ENCODE measurements at places on chromosomes 2 and 18. TPM values are rescaled to one million over a fixed set of nuclear protein-coding genes. Genes with fewer than 3 reads are reported as not detected.

- DNase-seq, result no peak
These were observed 45.9 kb upstream of the ROCK2 start for GRCh38 chr2:11390399-11390658.

- no peak for DNase-seq
These were observed 33.1 kb upstream of the PDIA6 start for GRCh38 chr2:10845640-10846039.

- no peak for DNase-seq
These were observed 514 bp downstream of the PAX8 start for GRCh38 chr2:113278073-113278741.

DNA sequence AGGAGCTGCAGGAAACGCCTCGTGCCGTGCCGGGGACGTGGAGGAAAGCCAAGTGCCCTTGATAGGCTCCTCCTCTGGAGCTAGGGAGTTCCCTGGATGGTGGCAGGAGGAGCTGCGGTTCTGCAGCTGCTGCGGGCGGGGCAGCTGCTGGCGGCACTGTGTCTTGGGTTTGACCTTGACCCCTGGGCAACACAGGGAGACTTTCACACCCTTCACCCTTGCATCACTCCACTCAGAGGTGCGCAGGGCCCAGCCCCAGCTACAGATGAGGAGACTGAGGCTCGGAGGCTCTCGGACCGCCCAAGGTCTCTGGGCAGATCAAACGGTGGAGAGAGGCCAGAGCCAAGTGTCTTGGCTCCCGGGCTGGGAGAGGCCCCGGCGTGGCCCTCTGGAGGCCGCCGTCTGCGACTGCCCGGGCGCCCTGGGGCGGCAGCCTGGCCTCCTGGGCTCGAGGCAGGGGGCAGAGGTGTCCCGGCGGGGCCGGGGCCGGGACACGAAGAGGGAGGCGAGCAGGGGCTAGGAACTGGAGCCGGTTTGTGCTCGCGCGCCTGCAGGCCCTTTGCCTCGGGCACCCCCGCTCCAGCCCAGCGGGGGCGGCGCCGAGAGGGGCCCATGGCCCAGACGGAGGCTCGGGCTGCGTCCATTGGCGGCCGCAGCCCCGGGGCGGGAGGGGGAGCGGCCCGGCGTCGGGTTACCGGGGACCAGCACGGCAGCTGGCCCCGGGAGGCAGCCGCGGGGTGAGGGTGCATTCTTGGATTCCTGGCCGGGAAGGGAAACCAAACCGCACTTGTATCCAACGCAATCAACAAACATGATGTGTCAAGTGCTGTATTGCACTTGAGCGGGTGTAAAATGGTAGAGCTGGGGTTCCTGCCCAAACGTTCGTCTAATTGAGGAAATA is 129.6 kb upstream of the SLC1A4 start:
- no peak for DNase-seq

GRCh38 chr18:3885209-3885792 is 435.3 kb downstream of the TGIF1 start:
- no peak for DNase-seq

DNA sequence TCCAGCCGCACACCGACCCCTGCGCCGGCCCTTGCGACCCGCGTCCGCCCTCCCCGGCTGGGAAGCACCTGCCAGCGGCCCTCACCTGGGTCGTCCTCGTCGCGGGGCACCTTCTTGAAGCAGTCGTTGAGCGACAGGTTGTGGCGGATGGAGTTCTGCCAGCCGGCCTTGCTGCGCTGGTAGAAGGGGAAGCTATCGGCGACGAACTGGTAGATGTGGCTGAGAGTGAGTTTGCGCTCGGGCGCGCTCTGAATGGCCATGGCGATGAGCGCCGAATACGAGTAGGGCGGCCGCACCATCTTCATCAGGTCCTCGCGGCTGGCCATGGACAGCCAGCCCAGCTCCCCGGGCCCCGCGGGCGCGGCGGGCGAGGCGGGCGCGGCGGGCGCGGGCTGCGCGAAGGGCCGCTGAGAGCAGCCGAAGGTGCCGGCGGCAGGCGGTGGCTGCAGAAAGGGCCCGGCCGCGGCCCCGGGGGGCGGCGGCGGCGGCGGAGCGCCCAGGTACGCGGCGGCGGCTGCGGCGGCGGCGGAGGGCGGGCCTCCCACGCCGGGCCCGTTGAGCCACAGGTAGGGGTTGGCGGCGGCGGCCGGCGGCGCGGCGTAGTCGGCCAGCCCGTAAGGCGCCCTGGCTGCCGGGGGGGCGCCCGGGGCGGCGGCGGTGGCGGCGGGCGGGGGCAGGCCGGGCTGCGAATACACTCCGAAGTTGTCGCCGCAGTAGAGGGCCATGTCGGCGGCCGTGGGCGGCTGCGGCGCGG is 505 bp downstream of the FOXI3 start:
- DNase-seq, result no peak

- DNase-seq, result no peak
These were observed 57.2 kb downstream of the RAD51AP2 start for GRCh38 chr2:17461087-17461475.

GRCh38 chr2:152037743-152038435 is 61.0 kb downstream of the CACNB4 start:
- DNase-seq, result no peak

GRCh38 chr2:30701782-30702181 is 105.5 kb downstream of the CAPN13 start:
- DNase-seq, result no peak

- no peak for DNase-seq
These were observed 20.7 kb downstream of the TANC1 start for GRCh38 chr2:158989165-158989564.

- DNase-seq, result no peak
These were observed 51.9 kb upstream of the ODC1 start for GRCh38 chr2:10499911-10500521.

GRCh38 chr2:127142663-127143630 is 36.0 kb upstream of the BIN1 start:
- DNase-seq, result no peak

- DNase-seq, result no peak
These were observed 217.1 kb upstream of the DLGAP1 start for GRCh38 chr18:4672162-4672561.

GRCh38 chr2:236939271-236939670 is 146.4 kb upstream of the COPS8 start:
- DNase-seq, result no peak

DNA sequence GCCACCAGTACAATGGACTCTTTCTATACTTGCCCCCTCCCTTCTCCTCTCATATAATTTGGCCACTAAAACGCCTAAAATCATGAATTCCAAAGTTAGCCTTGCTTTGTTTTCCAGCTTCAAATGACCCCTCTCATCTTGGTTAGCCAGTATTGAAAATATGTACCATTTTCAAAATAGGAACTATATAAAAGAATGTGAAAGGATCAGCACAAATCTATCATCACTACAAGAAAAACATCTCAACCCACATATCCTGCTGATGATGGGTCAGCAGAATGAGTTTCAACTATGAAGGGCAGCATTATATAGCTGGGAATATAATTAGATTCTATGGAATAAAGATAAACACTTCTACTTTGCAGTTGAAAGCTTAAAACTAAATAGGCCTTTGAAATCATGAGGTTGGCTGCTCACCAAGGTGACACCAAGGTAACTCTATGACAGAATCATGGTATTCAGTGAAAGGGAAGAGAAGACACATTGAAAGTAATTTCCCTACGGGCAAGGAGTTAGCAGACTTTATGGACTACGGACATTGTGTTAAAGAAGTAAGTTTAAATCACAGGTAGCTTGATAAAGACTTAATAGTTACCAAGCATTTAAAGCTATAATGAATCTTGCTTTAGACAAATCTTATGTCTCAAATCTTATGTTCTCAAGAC is 873.0 kb downstream of the CPS1 start:
- no peak for DNase-seq

- no peak for DNase-seq
These were observed 31.0 kb upstream of the SLC9A2 start for GRCh38 chr2:102588213-102588939.

DNA sequence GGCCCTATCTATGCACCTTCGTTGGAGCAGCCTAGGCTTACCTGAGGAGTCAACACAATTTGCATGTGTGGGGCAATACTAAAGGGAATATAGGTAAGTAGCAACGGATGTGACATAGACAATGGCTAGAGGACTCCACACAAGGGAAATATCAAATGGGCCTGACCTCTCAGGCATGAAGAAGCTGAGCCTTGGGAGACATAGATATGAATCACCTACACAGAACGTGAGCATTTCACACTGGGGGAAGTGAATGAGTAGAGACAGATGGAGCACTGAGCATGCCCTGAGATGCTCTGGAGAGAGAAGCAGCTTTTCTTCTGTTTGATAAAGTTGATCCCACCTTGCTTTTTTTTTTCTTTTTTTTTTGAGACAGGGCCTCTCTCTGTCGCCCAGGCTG is 97.9 kb downstream of the ATL2 start:
- no peak for DNase-seq

DNA sequence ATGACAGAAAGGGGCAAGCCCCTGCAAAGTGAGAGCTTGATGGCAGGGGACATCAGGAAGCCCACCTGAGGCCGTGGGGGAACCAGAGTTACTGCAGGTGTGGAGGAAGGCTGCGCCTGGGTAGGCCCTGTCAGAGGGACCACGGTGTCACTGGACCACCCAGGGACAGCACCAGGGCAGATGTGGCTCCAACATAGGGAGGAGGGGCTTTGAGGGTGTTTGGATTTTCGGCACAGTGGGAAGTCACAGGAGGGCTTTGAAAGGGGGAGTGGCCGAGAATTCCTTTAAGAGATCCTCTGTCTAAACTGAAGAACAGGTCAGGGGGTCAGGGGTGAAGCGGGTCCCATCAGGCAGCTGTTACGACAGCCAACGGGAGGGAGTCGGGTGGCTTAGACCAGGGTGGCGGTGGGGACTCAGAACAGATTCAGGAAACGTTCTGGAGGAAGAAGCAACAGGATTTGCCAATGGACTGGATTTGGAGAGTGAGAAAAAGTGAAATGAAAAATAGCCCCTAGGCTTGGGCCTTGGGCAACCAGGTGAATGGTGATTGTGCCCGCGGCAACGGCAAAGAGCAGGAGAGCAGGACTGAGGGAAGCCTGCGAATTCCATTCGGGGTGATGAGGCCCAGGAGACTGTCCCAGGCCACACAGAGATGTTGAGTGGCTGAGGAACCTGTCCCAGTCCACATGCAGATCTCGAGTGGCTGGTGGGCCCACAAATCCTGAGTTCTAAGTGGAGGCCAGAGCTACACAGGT is 166.1 kb downstream of the LAMA1 start:
- no peak for DNase-seq

GRCh38 chr18:62862466-62862865 is 147.1 kb downstream of the PHLPP1 start:
- no peak for DNase-seq

DNA sequence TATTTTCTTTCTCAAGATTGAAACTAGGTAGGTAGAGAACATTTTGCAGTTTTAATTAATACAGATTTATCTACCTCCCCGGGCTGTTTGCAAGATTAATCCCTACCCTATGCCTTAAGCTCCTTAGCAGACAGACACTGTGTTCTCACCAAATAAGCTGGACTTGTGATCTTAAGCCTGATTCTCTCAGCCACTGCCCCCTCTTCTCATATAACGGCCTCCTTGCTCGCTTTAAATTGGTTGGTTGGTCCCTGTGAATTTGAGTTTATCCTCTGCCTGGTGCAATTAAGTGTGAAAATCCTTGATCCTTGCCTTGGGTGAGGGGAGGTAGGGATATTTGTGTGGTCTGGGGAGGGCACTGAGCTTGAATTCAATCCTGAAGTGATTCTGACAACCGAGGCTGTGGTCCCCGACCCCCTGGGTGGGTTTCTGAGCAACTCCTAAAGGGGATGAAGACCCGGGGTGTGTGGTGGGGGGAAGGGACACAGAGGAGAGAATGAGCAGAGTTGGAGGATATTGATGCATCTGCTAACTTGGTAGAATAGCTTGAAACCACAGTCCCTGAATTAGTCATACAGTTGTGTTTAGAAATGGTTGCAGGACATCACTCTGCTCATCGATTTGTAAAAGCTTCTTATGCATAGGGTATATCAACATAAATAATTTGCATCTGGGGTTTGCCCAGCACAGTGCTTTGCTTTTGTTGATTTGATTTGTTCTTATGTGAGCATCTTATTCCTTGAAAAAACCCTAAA is 36.9 kb upstream of the NCKAP5 start:
- no peak for DNase-seq

DNA sequence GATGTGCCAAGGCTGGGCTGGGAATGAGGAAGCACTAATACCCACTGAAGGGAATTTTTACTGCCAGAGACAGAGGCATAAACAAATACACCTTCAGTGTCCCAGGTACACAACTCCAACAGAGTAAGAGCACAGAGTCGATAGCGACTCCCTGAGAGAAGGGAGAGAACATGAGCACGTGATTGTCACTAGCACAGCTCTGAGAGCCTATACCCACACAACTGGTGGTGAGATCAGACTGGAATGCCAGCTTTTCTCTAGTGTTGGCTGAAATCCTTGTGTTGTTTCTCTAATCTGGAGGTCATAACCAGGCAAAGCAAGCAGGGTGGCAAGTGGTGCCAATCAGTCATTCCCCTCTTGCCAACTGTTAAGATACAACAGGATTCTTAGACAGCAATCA is 377.2 kb downstream of the CNTNAP5 start:
- no peak for DNase-seq

- no peak for DNase-seq
These were observed 21.8 kb downstream of the COLEC12 start for GRCh38 chr18:478681-479080.

GRCh38 chr2:129490641-129491040 is 488.8 kb upstream of the RAB6C start:
- DNase-seq, result peak; percentile 19

GRCh38 chr2:235592430-235592829 is 98.6 kb downstream of the AGAP1 start:
- no peak for DNase-seq

DNA sequence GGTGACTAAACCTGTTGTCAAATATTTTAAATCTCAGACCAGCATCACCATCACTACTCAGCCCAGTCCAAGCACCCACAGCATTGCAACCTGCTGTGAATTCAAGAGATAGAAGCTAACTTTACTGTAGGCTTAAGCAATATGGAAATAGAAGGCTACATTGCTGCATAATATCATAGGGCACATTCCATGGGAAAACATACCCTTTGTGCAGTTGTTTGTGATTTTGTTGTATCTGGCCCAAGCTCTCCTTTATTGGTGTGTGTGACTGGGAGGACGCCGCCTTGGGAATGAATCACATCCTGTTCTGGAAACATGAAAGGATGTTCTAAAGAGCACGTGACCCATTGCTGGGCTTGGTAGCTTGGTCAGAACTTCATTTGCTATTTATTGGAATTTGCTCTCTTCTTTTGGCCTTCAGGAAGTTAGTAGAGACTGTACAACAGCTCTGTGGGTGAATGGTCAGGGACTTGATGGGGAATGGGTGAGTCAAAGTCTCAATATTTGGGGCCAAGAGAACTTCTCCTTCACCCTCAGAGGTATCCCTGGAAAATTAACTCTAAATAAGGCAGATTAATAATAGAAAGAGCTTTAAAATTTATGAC is 106.8 kb upstream of the SERPINE2 start:
- DNase-seq, result no peak

FIGN gene
- polyA plus RNA-seq, result 11.0 TPM

FTCDNL1 gene
- polyA plus RNA-seq, result 1.5 TPM

PCARE gene
- polyA plus RNA-seq, result 0.24 TPM

DYNAP gene
- polyA plus RNA-seq, result not detected

LHCGR gene
- polyA plus RNA-seq, result 0.35 TPM

GPR148 gene
- not detected for polyA plus RNA-seq

CRYGD gene
- polyA plus RNA-seq, result not detected

FBLN7 gene
- polyA plus RNA-seq, result 14.9 TPM

CCDC178 gene
- 0.81 TPM for polyA plus RNA-seq

Data from left renal pelvis (tissue), 4 donors.